Left hindlimb (tissue), 1 donor: ENCODE measurements at places on chromosomes 2 and 18.

DNA sequence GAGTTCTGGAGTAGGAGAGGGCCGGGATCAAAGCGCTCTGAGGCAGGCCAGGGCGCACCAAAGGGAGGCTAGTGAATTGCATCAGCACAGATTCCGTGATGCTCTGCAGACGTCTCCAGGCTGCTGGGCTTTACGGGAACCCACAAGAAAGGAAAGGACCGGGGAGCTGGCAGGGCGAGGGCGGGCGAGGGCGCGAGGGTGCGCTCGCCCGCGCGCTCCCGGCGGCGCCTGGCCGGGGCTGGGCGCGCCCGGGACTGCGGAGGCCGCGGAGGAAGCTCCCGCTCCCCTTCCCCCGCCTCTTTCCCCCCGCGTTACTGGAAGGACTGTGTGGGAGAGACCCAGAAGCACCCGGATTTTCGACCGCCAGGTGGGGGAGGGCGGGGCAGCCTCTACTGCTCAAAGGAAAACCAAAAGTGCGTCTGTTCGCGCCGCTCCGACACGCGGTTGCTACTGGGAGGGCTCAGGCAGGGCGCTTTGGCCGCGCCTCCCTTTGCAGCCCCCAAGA lies 2.4 kb upstream of the FOSL2 start:
- DNase-seq, result peak; percentile 91

GRCh38 chr2:113834051-113834730 lies 55.7 kb upstream of the ACTR3 start:
- DNase-seq, result no peak

DNA sequence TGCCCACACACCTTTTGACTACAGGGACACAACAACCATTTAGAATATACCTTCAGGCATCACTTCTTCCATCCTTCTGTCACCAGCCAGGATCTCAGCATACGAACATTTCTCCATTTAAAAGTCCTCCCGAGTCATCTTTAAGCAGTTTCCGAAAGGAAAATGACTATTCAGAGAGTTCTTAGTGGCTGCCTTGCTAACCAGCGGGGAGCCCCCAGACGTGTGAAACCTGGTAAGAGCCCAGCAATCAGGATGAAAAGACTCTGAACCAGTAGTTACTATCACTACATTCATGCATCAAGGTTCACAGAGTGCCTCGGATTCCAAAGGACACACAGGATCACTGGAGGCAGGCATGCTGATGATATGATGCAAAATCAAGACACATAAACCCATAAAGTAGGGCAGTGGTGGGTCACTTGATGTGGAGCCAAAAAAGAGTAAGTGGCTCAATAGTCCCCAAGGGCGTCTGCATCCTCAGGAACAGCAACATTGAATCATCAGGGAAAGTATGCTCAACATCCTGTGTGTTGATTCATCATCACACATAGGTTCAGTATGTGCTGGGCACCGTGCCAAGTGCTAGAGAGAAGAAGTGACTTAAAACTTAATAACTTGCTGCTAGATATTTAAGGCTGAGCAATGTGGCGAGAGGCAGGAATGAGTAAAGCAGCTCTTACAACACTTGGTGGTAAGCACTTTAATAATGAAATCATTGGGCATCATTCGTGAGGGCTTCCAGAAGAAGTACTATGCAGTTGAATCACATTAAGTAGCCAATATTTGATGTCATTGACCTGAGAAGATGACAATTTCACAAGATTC lies 4.4 kb downstream of the CCL20 start:
- peak; percentile 53 for DNase-seq

- no peak for DNase-seq
These were observed 20.5 kb downstream of the GREB1 start for GRCh38 chr2:11554399-11554716.

DNA sequence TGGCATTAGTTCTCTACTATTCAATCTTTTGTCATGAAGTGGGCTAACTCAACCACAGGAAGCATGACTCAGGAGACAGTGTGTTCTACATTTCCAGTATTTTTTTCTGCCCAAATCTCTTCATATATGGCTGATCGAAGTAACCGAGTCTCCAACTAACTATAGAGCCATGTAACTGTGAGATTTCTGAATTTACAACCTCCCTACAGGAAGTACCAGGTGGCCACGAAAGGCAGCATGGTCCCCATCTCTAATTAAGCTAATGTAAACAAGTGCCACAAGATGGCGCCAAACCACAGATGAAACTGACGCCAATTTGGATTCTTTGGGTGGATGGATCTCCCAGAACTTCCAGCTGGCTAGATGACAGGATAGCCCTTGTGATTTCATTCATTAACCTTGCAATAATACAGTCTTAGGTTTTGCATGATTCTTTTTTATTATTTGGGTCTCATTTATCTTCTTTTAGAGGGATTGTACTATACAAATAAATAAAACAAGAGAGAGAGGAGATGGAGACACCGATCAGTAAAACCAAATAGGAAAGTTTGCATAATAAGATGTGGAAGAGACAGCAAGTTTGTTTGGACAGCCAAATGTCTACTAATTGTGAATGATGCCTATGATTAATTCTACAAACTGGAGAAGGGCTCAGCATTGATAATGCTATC lies 18.3 kb upstream of the ARHGAP15 start:
- no peak for DNase-seq

DNA sequence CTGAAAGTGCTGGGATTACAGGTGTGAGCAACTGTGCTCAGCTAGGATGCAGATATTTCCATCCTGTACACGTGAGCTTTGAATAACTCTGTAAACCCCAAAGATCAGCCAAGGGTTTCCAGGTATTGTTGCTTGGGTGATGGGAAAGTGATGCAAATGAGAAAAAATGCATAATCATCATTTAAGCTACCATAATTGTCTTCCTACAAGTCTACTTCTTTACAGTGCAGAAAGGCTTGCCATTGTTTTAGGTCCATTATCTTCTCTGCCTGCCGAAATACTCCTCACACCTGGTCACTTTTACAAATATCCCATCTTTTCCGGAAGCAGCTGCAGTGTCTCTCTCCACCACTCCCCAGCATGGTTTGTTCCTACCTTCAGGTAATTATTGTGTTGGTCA lies 259.8 kb upstream of the CCDC68 start:
- DNase-seq, result no peak

- no peak for DNase-seq
These were observed 8.8 kb downstream of the TMEM37 start for GRCh38 chr2:119440501-119440870.

DNA sequence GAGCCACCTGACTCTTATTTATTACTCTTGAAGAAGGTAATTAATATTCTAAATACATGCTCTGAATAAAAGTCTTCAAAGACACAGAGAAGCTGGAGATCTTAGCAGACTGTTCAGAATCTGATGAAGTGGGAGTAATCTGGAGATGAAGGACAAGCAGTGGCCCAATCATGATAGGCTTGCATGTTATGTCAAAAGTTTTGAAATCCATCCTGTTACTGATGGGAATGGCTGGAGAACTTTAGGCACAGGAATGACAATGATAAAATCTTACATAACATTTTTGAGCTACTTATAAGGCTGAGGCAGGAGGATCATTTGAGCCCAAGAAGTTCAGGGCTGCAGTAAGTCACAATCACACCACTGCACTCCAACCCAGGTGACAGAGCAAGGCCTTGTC lies 2.4 kb upstream of the RIF1 start:
- DNase-seq, result no peak

DNA sequence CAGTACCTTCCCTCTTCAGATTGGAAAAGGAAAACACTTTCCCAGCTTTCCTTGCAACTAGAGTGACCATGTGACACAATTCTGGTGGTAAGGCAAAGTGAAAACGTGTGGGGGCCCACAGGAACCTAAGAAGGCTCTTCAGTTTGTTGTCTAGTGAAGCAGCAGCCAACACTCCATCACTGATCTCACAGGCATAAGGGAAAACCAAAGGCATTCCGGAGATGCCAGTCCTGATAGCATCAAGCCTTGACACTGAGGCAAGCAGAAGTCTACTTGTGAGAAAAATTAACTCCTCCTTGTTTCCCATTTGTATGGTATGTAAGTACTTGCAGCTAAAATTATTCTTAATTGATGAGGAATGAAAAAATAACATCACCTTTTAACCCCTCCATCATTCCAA lies 88.3 kb downstream of the ETAA1 start:
- no peak for DNase-seq

DNA sequence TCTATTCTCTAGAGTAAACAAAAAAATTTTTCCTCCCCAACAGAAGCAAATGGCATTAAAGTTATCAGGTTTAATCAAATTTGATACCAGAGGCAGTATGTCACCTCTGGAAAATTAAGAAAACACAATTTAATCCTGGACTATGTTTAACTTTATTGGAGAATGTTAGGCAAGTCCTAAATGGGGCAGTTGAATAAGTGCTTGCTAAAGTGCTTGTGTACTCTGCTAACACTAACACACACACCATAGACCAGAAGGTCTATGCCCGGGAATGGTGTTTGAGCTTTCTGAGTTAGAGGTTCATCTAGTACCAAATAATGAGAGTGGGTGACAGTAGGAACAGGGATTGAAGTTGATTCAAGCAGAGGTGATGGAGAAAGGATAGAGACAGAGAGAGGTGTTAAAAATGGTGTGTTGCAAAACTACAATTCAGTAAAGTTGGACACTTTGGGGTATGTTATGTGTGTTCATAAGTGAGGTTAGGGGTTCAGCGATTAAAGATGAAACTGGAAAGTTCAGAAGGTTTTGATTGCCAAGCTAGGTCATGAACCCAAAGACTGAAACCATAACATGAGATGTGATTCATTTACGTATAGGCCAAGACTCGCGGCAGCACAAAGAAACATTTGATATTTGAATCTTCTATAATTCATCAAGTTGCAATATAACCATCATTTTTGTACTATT lies 40.5 kb upstream of the PEX13 start:
- DNase-seq, result no peak

- DNase-seq, result no peak
These were observed 175.5 kb upstream of the KLF7 start for GRCh38 chr2:207341112-207341750.

GRCh38 chr18:48831802-48832201 lies 119.0 kb downstream of the SMAD7 start:
- DNase-seq, result no peak

- DNase-seq, result no peak
These were observed 20.0 kb downstream of the AQP12B start for GRCh38 chr2:240662681-240663080.

- DNase-seq, result no peak
These were observed 244.9 kb upstream of the PXDN start for GRCh38 chr2:1989216-1989615.

DNA sequence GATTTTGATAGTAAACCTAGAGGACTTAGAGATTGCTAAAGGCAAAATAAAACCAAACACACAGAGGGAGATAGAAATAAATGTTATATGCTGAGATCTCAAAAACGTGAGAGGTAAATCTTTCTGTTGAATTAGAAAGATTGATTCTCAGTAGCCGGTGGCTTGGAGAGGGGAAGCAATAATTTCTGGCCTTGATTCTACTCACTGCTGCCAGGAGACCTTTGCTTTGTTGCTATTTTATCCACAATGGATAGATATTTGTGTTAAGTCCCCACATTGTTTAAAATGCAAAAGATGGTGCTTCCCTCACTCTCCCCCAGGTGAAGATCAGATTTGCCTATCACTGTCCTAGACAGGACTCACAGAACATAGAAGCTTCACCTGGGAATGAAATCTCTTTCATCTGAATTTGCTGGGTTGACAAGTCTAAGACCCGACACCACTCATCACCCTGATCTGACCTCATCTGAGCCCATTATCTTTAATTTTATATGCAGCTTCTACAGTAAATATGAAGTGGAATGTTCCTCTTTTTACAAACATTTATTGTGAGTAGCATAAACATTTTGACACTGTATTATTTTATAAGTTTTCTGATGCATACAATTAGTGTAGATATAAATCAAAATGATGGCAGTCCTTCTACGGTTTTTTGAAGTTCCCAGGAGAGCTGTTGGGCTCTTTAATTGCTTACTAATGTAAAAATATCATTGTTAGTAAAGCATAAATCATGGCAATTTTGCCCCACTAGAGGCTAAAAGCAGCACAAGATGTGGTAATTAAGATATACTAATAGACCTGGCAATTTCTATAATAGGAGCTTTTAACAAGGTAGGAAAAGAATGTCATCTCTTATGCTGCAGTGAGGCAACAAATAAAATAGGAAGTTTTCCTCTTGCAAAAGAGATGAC lies 149.7 kb downstream of the DCC start:
- DNase-seq, result no peak

DNA sequence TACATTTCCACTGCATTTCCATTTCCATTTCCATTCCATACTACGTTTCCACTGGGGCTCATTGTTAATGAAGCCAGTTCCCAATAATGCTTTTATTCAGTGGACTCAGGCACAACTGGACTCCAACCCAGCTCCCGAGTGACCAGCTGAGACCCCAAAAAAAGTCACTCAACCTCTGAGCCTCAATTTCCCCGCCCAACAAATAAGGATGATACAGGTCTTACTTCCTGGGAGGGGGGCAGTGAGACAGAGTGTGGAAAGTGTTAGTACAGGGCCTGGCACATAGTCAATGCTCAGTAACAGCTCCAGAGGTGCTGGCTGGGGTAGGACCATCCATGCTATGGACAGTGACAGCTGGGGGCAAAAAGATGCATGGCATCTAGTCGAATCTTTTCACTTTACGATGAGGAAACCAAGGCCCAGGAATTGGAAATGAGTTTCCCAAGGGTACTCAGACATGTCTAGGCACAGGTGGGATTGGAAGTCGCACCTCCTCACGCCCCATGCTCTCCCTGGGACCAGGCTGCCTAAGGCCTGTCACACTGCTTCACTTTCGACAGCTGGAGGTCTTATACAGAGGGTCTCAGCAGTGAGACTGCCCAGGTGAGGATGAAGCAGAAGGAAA lies 226.5 kb downstream of the ANAPC1 start:
- DNase-seq, result no peak

DNA sequence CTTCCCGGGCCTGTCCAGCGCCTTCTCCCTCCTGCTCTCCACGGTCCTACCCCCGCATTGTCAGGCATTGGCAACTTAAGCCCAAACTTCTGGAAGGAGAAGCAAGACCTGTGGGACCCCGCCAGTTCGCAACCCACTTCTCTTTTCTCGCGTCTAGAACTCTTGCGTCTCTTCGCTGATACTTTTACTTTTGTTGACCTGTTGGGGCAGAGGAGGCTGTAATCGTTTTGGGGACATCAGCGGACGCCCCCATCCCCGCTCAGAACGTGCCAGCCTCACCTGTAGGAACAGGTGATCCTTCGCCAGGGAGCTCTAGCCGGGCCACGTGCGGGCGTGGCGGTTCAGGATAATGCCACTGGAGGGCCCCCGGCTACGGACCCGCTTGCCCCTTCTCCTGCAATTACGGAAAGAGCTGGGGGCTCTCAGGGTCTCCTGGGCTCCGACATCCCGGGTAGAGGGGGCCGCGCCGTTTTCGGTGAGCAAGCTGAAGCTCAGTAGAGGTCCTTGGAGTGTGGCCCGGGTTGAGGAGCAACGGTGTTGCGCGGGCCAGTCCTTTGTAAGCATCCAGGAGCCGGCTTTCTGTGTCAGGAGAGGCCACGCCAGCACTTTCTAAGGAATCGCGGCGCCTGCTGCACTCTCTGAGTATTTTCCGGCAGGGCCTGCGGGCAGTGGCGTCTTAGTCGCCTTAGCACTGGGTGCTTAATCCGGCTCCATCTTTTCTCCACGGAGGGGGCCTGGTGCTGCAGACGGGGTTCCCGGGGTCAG lies 1.6 kb downstream of the MTCL1 start:
- peak; percentile 53 for DNase-seq
